Adipocyte (in vitro differentiated cells): ENCODE measurements at places on chromosomes 4 and X.

DNA sequence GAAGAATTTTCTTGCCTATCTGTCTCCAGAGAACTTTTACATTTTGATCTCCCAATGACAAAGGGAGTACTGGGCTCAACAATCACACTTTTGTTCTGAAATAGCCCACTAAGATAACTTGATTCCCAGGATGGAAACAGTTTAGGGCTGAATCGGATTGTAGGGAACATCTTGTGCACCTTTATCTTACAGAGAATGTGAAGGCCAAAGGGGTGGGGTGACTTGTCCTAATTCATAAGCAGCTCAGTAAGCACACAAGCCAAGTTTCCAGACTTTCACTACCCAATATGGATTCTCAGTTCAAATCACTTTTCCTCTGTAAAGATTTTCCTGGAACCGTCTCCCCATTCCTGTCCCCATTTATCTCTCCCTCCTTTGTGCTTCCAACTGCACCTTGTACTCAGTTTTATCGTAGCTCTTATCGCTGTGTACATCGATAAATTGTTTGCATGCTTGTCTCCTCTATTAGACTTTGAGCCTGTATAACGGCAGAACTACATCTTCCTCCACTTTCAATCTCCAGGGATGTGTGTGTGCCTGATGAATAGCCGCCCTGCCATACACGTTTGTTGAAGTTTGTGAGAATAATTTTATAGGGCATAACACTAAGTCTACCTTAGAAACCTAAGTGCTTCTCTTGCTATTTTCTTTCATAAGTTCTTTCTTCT, 77.4 kb downstream of the MBNL3 start:
- DNase-seq: no peak

DNA sequence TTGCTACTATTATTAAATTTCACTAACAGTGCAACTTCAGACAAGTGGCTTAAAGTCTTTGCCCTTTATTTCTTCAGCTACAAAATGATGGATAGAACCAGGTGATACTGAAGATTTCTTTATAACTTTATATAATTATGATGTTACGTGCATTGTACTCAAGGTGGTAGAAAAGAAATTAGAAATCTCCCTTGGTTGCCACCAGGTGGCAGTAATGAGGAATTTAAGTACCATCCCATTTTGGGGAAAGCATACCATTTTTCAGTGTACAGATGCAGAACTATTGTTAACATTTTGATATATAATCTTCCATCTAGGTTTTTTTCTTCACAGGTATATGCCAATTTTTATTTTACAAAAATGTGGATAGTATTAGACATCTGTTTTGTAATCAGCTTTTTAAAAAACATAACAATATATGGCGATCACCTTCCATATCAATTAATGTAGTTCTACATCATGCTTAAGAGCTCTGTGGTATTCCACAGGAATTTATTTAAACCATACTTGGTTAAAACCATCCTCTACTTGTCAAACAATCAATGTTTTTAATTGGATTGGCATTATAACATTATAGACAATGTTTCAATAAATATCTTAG, 37.7 kb upstream of the RAB33B start:
- peak; percentile 69 for DNase-seq

DNA sequence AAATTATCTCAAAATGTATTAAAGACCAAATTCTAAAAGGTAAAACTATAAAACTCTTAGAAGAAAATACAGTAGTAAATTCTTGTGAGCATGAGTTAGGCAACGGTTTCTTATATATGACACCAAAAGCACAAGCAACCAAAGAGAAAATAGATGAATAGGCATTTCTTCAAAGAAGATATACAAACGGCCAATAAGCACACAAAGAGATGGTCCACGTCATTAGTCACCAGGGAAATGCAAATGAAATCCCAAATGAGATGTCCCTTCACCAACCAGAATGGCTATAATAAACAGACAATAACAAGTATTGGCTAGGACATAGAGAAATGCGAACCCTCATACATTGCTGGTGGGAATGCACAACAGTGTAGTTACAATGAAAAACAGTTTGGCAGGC, 44.6 kb downstream of the RAB33A start:
- no peak for DNase-seq

GRCh38 chr4:38065176-38065575, 105.0 kb downstream of the PTTG2 start:
- no peak for DNase-seq

DNA sequence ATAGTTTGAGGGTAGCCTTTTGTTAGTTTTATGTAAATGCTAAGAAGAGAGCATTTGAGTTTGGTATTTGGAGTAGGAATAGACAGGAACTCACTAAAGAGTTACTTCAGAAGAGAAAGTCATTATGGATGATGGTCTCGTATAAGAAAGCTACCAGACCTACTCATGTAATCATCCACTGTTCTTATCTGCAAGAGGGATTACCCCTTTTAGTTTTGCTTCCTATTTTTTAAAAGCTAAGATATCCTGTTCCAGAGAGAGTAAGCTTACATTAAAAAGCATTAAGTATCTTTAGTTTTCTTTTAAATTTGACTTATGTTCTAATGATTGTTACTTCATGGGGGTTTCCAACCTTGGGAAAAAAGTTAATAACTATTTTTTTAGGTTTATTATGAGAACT, 12.5 kb upstream of the ART3 start:
- no peak for DNase-seq

GRCh38 chr4:186326391-186326790, 60.4 kb downstream of the F11 start:
- DNase-seq: no peak

GRCh38 chr4:2615821-2616220, 79.4 kb downstream of the FAM193A start:
- DNase-seq: no peak

DNA sequence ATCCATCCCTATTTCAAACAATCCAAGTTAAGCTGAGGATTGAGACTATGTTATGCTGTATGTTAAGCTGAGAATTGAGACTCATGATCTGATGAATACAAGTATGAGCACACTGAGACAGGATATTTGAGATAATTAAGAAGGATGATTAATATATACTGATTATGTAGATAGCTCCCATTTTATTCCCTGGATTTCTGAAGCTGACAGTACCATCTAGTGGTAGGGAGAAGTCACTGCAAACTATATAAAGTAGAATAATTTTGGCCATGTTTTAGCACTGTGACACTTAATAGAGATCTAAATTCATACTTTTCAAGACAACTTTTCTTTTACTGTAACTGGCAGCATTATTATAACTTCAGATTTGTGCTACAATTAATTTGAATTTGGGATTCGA, 63.8 kb upstream of the HPRT1 start:
- DNase-seq: peak; percentile 46

- DNase-seq: peak; percentile 26
Observed at GRCh38 chr4:147735413-147736301, 3.8 kb downstream of the ARHGAP10 start.

DNA sequence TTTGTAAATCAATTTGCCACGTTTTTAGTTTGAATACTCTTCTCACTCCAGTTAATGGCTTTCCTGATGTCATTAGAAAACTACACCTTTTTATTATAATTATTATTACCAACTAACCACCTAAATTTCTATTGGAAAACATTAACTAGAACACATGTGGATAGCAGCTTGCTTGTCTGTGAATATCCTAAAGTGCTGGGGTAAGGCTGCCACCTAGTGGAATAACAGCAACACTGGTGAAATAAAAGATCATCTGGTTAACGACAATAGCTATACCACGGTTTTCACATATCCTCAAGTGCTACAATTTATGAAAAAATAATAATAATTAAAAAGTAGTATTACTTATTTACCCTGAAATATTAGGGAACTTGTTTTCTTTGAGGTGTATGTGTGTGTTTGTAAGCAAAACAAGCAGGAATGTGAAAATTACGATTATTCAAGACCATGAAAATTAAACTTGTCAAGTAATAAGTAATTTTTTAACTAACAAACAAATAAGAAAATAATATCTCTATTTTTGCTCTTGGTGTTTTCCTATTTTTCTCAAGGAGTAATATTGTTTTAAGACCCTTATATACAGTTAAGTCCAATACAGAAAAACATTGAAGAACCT, 130.1 kb upstream of the TECRL start:
- DNase-seq: peak; percentile 79

GRCh38 chr4:89463341-89463740, 155.7 kb upstream of the GPRIN3 start:
- no peak for DNase-seq

DNA sequence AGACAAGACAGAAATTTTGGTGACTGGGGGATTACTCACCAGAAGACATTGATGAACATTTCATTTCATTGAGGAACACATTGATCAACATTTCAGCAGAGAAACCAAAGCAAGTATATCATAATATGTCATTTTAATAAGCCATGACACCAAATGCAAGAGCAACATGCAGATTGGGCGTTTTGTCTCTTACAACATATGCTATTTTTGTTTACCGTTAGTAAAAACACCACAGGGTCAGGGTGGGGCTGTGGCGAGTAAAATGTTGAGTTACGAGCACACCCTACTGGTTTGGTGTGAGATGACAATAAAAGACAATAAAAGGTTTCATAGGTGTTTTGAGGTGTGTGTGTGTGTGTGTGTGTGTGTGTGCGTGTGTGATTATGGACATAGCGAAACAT, 294.5 kb downstream of the PDGFC start:
- DNase-seq: peak; percentile 66

DNA sequence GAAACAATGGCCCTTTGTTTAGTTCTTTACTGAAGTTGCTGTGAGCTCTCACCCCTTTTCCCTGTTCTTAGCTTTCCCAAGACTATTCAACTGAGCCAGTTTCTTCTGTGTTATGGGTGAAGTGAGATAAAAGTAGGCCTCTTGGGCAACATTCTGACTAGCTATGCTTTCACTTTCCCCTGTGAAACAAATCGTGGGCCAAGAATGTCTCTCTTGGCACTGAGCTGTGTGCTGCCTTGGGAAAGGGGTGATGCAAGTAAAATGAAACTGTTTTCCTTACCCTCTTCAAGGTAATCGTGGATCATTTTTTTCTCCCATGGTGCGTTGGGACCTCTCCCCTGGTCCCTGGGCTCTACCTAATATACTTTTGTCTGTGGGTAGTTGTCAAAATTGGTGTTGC, 653.9 kb upstream of the MAGEB2 start:
- peak; percentile 42 for DNase-seq

DNA sequence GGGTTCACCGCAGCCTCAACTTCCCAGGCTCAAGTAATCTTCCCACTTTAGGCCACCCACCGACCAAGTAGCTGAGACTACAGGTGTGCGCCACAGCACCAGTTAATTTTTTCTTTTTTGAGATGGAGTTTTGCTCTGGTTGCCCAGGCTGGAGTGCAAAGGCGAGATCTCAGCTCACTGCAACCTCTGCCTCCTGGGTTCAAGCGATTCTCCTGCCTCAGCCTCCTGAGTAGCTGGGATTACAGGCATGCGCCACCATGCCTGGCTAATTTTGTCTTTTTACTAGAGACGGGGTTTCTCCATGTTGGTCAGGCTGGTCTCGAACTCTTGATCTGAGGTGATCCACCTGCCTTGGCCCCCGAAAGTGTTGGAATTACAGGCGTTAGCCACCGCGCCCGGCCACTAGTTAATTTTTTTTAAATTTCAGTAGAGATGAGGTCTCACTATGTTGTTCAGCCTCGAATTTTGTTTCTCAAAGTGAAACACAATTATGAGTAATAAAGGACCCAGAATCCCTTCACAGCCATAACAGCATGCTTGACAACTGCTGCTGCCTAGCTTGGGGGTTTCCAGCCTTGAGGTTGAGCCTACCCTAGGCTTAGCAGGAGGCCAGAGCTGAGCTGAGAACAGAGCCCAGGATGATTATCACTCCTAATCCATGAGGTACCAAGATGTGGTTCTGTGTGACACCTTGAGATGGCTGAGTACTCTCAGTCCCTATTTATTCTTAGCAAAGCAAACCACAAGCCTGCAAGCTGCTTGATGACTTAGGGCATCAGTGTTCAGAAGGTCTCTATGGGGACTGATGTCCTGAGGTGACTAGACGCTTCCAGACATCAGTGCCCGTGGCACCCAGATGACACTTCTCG, 41.6 kb upstream of the NKRF start:
- no peak for DNase-seq

DNA sequence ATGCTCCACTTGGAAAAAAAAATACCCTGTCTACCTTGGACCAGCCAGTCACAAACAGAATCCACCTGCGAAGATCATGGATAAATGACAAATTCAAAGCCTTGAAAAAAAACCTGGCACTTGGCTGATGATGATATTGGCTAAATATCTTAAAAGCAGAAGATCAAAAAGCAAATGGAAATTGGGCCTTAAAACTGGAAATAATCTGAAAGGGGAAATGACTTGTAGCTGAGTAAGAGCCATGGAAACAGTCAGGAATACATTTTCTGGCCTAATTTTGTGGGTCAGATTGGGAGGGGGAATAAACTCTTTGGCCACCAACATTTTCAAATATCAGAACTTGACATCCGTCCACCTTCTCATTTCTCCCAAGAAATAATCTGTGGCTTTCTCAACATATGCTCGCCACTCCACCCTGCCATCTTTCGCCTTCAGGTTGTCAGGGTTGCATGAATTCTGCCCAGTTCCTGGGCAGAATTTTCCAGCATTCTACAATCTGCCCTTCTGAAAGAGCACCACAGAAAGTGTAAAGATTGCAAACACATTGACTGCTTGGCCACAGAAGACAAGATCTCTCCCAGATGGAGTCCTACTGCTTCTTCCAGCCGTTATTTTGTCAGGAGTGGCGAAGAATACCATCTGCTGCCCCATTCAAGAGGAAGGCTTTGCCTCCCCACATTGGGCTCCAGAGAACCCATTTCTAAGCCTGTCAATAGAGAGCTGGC, 1.7 kb upstream of the NDP start:
- no peak for DNase-seq

DNA sequence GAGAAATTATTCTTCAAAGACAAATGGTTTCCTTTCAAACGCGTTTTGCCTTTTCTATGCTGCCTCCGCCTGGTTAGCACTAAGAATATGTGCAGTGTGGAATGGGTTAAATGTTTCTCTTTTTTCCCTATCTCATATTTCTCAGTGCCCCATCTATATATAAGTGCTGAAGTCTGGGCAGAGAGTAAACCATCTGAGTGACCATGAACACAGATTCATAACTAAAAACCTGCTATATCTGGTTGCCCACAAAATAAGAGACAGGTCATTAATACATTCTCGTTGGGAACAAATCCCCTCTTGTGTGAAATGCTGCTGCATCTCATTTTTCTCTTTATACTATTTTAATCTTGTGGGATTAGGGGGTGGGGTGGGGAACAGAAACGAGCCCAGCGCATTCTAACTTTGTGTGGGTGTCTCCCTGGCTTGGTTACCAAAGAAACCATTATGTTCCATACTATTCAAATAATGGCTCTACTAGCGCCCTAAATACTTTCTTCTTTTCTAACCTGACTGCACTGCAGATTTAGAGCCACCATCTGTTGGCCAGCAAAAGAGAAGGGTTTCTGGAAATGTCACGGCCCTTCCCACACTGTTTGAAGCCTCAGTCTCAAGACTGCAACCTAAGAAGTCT, 42.2 kb upstream of the PTCHD1 start:
- no peak for DNase-seq
